ENCODE measurements at places on chromosomes 1 and 21. TPM values are rescaled to one million over a fixed set of nuclear protein-coding genes. Genes with fewer than 3 reads are reported as not detected.

Gene CR1L
- 0.22 TPM for total RNA-seq

Gene WDR64
- not detected for total RNA-seq

Gene PROK1
- 0.33 TPM for total RNA-seq

Gene FASLG
- total RNA-seq = 0.33 TPM

Gene PLOD1
- total RNA-seq = 89.5 TPM

Gene DEPDC1
- total RNA-seq = 0.11 TPM

- no peak for DNase-seq
These were observed 1.3 kb downstream of the ZNF644 start for GRCh38 chr1:91020486-91020885.

DNA sequence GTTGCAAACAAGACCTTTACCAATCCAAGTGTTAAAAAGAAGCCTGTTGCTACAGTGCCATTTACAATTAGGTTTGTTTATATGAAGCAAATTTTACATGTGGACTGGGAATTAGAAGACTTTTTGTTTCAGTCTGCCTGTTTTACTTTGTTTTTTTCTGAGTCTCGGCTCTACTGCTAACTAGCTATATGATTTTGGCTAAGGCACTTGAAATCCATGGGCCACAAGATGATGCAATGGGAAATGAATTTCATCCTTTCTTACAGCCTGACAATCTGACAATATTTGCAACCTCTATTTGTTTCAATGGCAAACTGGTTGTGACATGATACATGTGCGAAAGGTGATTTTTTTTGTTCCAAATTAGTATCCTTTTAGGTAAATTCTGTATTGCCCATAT lies 3.7 kb upstream of the PEX11B start:
- no peak for DNase-seq

- DNase-seq = no peak
These were observed 782.9 kb upstream of the TPTE start for GRCh38 chr21:9738527-9738926.

- no peak for DNase-seq
These were observed 143.6 kb downstream of the SLC45A1 start for GRCh38 chr1:8461351-8462110.

GRCh38 chr1:70385477-70385876 lies 25.6 kb upstream of the CTH start:
- DNase-seq = no peak

DNA sequence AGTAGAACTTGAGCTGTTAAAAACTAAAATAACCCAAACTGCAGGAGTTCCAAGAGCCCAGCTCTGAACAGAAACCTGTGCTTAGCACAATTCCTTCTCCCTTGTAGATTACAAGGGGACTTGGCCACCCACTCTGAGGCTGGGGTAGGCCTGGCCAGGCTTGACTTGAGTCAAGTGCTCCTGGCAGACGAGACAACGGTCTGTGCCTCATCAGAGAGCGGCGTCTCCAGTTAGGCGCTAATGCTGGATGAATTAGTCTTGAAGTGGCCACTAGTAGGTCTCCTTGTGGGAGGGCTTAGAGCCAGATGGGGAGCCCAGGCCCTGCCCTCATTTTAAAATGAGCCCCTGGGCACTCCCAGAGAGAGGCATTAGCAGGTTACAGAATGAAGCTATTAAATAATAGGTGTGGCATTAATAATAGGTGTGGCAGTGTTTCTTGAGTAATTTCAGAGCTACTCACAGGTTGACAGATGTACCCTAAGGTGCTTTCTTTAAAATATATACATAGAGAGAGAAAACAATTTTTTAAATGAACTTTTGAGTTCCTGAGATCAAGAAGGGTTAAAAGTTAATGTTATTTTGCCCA lies 1.1 kb downstream of the EEIG2 start:
- peak; percentile 46 for DNase-seq

DNA sequence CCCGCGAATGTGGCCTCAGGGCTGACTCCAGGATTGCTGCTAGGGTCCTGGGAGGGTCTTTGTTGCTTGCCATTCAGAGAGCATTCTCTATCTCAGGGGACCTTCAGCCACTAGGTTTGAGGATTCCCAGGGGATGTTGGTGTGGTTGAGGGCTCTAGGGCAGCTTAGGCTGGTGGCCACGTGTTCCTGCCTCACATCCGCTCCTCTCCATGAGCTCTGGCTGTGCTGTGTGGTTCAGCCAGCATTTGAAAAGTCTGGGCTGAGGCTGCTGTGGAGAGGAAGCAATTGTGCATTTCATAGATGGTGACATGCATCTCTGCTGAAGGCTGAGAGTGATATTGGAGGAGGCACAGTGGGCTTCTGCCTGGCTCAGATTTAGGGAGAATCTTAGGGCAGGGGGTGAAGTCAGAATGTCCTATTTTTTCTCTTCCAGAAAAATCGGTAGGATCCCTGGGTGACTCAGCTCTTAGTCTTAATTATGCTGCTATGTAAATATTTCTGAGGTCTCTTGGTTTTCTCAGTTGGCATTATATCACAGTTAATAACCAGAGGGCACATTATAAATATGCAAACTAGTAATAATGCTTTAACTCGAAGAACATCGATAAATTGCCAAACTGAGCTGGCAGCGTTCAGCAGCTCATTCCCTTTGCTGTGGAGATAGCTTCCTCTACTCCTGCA lies 182.3 kb downstream of the CAMTA1 start:
- no peak for DNase-seq

GRCh38 chr1:27402349-27402754 lies 9.9 kb downstream of the GPR3 start:
- peak; percentile 92 for DNase-seq

GRCh38 chr1:19343617-19344350 lies 31.7 kb downstream of the SLC66A1 start:
- DNase-seq = no peak

- peak; percentile 58 for DNase-seq
These were observed 359.0 kb downstream of the HHAT start for GRCh38 chr1:210687582-210688279.

GRCh38 chr21:46500224-46500861 lies 41.7 kb downstream of the DIP2A start:
- no peak for DNase-seq

- no peak for DNase-seq
These were observed 5.8 kb downstream of the INKA2 start for GRCh38 chr1:111733183-111733991.

DNA sequence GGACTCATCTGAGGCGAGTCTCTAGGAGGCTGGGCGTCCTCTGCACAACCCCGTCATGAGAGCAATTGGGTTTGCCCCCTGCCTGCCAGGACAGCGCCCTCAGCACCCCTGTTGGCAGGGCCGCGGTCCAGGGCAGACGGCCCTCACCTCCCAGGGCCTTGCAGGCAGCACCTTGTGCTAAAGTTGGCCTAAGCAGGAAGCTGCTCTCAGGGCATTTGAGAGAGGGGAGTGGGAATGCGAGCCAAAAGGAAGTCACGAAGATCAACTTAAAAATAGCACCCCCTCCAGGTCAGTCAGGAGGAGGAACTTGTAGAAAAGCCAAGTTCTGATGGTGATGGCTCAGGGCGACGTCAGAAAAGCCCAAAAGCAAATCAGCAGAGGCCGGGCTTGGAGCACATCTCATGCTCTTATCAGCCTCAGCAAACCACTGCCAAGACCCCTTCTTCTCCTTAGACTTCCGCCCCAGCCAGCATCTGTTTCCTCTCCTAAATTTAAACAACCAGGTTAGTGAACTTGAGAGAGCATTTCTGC lies 12.6 kb upstream of the ADORA3 start:
- DNase-seq = peak; percentile 23

GRCh38 chr1:246254854-246255253 lies 252.2 kb downstream of the SMYD3 start:
- DNase-seq = no peak

DNA sequence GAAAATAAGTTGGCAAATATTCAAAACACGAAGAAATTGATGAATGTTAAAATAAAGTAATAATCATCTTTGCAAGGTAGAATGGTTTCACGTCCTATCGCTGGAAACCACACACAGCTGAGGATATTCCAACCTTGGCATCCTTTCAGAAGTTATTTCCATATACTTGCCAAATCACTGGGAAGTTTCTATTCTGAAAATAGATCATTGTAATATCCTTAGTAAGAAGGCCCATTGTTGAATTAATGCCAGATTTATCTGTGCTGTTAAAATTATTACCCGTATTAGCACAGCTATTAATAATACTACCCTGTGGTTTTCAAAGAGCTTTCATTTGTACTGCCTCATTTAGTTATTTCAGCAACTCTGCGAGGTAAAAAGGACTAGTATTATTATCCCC lies 81.1 kb downstream of the OLFM3 start:
- no peak for DNase-seq

DNA sequence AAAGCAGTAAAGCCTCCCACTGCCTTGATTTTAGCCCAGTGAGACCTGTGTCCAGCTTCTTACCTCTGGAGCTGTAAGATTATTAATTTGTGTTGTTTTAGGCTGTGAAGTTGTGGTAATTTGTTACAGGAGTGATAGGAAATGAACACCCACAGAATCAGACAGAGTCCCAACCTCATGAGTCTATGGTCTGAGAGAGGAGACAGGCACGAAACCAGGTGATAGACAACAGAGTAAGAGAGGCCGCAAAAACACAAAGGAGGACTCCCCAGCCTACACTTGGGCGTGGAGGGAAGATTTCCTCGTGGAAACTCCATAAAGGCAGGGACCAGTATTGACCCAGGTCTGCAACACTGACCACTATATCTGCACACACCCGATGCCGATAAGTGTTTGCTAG lies 234.6 kb upstream of the JUN start:
- no peak for DNase-seq

GRCh38 chr1:179053486-179053885 lies 27.8 kb downstream of the FAM20B start:
- DNase-seq = no peak

GRCh38 chr1:40301541-40302299 lies 15.4 kb downstream of the COL9A2 start:
- no peak for DNase-seq

- no peak for DNase-seq
These were observed 6.2 kb downstream of the ADSS2 start for GRCh38 chr1:244445320-244446181.

DNA sequence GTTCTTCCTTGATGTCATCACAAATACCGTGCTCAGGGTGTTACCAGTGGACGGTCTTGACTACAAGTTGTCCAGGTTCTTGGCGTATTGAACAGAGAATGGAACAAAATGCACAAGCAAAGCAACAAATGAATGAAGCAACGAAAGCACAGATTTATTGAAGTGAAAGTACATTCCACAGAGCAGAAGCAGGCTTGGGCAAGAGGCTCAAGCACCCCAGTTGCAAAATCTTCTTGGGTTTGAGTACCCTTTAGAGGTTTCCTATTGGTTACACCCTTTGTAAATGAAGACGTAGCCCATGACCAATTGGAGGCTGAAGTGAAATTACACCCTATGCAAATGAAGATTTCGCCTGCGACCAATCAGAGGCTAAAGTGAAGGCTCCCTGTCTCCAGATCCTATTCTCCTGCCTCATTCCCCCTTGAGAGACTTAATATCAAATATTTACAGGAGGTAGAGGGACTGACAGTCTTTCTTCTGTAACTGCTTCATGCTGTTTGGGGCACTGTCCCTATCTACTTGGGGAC lies 38.3 kb downstream of the YY1AP1 start:
- no peak for DNase-seq

DNA sequence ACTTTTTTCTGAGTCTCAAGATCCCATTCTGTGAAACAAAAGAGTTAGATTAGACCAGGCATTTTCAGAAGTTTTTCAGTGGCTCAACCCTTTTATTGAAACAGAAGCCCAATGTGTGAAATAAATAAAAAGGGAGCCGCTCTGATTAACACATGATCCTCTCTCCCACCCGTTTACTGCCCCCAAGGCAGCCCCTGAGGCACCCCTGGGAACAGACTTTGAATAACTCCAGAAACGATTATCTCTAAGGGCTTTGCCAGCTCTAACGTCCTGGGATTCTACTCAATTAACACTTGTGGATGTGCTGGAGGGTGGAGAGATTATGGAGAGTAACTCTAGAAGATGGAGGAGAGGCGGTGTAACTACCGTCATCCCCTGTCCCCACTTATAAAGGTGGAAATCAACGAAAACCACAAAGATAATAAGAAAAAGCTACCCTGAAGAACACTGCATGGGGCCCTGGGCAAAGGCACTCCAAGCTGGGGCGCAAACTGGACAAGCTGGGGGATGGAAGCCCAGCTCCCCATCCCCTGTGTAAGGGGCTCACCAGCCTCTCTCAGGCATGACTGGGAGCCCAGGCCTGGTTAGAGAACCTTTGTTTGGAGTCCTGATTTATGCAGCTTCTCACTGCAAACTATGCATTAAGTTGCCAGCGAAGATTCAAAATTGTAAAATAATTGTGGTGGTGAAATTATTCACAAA lies 39.0 kb upstream of the GRIK3 start:
- no peak for DNase-seq

DNA sequence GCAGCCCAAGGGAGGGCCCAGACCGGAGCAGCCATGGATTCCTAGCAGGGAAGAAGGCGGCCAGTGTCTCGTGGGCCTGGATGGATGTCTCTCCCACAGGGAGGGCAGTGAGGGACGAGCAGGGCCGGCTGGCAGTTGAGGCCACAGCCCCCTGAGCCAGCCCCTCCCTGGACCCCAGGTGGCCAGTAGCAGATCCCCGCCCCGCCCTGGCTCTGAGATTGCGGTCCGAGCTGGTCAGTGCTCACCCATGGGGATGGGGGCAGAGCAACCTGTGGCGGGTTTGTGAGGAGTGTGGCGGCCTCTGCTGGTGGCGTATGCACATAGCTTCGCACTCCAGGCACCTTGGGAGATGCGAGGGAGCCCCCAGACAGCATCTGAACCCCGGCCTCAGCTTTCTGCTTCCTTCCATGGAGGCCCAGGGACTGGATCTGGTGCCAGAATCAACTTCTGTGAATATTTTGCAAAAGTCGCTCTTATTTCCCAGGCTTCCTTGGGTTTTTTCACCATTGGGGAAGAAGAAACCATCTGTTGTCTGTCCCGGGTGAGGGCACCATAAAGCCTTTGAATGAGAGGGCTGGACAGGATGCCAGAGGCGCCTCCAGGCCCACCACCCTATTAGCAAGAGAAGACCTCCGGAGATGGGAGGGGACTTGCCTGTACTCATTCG lies 8.4 kb upstream of the KCNN3 start:
- peak; percentile 78 for DNase-seq

- no peak for DNase-seq
These were observed 16.9 kb downstream of the PSMB4 start for GRCh38 chr1:151416231-151416630.

- DNase-seq = peak; percentile 10
These were observed 39.3 kb downstream of the MAGI3 start for GRCh38 chr1:113429461-113430153.

GRCh38 chr1:45892068-45892785 lies 88.8 kb downstream of the MAST2 start:
- peak; percentile 12 for DNase-seq

DNA sequence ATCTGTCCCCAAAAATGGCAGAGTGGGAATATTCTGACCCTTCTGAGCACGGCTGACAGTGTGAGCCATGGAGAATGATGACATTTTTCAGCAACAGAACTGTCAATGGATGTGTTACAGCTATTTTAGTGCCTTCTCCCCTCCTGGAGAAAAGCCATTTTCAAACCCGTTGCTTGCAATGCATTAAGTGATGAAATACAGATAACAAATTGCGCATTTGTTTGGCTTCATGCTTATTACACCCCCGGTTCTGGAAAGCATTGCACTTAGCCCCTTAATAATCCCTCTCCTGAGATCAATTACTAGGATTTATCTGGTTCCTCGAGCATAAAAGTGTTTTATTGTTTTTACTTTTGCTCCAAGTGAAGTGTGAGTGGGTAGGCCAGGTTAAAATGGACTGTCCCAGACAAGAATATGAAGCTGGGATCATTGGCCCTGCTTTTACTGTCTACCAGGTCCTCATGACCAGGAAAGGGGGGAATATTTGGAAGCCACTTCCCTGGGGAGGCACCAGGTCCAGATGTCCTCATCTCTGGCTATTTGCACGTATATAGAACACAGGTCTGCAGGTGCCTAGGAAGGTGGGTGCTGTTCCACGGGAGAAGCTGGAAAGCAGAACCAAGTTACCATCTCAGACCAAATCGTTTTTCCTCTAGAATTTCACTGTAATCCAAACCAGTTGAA lies 37.5 kb upstream of the HHAT start:
- no peak for DNase-seq

Measured in thyroid gland (tissue), 4 donors.